Activated T-helper 1 cell treated with Interleukin-2 at 50 U/mL for 16 hours (primary cell): ENCODE measurements at places on chromosomes 12 and 14.

GRCh38 chr12:50924439-50925341 lies 27.7 kb upstream of the HIGD1C start:
- DNase-seq = no peak

- no peak for DNase-seq
These were observed 49.0 kb upstream of the SLC8A3 start for GRCh38 chr14:70237710-70238109.

- DNase-seq = no peak
These were observed 31.5 kb upstream of the CACNA2D4 start for GRCh38 chr12:1949771-1950470.

DNA sequence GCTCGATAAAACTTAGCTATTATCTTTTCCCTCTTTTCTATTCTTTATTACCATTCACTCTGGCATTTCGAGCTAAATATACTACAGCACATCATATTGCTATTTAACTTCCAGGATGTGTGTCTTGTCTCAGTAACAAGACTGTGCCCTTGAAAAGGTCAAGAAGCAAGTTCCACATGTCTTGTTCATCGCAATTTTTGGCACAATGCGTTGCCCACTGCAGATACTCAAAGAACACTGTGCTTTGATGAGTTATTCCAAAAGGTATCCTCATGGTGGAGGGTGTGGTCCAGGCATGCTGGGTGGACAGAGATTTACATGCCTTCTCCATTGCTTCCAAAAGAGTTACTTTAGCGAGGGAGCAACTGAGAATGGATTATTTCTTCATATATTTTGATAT lies 6.6 kb downstream of the E2F7 start:
- no peak for DNase-seq

DNA sequence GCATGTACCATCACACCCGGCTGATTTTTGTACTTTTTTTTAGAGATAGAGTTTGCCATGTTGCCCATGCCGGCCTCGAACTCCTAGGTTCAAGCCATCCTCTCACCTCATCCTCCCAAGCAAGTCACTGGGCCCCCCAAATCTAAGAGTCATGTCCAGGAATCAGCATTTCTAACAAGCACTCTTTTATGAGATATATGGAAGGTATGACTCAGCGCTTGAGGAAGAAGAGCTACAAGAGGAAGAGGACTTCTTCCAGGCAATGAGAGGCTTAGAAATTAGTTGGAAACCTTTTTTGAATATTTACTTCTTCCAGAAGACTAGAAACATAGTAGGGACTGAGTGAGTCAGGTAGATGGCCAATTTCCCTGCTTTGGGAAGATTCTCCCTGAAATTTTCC lies 114.5 kb downstream of the HMGA2 start:
- no peak for DNase-seq
